Cerebellum (tissue), 4 donors: ENCODE measurements at places on chromosomes 2 and 18.
A peak's percentile ranks its signal among the peaks of the same experiment; 100 is the strongest.

DNA sequence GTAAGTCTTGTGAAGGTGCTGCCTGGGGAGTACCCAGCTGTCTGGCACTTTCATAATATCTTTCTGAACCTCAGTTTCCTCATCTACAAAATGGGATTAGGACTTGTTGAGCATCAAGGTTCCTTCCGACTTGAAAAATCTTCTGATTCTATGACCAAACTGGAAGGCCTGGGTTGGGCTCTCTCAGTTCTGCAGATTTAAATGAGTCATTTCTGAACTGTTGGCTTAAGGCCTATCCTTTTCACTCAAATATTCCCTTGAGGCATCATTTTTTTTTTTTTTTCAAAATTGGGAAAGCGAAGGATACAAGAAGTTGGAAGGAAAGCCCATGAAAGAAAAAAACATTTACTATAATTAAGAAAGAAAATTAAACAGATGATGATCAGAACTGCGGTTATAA, 40.8 kb upstream of the CYP1B1 start:
- DNase-seq: no peak

- peak; percentile 36 for DNase-seq
Measured at GRCh38 chr2:86221066-86221684, 21.9 kb downstream of the MRPL35 start.

- DNase-seq: no peak
Measured at GRCh38 chr2:179243046-179243445, 21.6 kb downstream of the SESTD1 start.

- no peak for DNase-seq
Measured at GRCh38 chr2:149613704-149614103, 26.1 kb upstream of the MMADHC start.
